ENCODE measurements at places on chromosomes 7 and 10.

GRCh38 chr10:70270952-70271351 lies 12.9 kb downstream of the NPFFR1 start:
- no peak for DNase-seq

GRCh38 chr10:60123668-60124067 lies 217.3 kb upstream of the CCDC6 start:
- DNase-seq: no peak

- no peak for DNase-seq
Observed at GRCh38 chr7:137080516-137081203, 212.2 kb downstream of the CHRM2 start.

DNA sequence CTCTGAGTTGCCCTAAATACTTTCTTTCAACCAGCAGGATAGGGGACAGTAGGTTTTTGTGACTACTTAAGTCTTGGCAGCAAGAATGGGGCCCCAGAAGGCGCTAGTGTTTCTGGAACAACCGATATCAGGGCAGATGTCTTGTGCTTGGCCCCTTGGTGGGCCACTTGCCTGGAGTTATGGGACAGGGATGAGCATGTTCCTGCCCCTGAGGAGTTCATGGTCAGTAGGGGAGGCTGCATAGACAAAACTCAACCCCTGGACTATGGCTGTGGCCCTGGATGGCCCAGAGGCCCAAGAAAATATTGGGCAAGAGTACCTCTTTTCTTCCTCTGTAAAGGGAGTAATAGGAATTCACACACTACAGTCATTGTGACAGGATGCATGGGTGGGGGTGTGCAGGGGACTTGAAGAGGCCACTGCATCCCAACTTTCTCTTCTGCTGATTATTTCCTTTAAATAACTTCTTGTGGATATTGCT lies 57.7 kb upstream of the IGFBP3 start:
- DNase-seq: no peak

GRCh38 chr7:45174328-45174610 lies 16.7 kb downstream of the RAMP3 start:
- no peak for DNase-seq

GRCh38 chr10:7383442-7383841 lies 27.4 kb downstream of the SFMBT2 start:
- no peak for DNase-seq

GRCh38 chr10:85615556-85615955 lies 751.0 kb downstream of the GRID1 start:
- DNase-seq: no peak

DNA sequence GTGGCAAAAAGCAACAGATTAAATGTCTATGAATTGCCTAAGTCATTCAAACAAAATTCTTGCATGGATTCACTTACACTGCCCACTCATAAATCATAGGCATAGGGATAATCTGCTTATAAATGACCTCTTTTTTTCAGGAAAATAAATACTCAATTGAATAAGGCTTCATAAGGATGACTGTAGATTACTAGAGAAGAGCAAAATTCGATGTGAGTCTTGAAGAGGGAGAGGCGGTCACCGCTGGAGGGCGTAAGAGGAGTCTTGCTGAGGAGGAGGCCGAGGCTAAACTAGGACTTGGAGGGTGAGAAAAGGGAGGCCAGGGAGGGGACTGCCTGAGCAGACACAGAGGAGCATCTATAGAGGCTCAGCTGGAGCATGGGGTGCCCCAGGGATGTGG lies 135.4 kb upstream of the RSU1 start:
- no peak for DNase-seq

GRCh38 chr10:124288928-124289850 lies 129.5 kb downstream of the OAT start:
- no peak for DNase-seq

GRCh38 chr10:1454428-1454827 lies 282.9 kb downstream of the ADARB2 start:
- DNase-seq: peak; percentile 72

DNA sequence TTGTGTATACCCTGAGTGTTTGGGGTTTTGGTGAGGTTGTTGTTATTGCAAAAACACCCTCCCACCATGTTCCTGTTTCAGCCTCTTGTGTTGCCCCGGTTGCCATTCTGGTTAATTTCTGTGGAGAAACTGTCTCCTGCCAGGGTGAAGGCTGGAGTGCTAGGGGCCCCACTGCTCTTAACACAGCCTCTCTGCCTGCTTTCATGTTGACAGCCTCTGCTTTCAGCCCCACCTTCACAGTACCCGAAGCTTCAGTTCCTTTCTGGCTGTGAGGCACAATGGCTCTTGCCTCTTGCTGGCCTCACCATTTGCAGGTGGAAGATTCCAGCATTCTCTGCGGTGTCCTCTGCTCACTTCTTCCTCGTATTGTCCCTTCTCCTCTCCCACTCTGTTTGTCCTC lies 19.2 kb downstream of the SLC18A2 start:
- DNase-seq: no peak

- no peak for DNase-seq
Observed at GRCh38 chr7:91187061-91187460, 77.2 kb upstream of the FZD1 start.

DNA sequence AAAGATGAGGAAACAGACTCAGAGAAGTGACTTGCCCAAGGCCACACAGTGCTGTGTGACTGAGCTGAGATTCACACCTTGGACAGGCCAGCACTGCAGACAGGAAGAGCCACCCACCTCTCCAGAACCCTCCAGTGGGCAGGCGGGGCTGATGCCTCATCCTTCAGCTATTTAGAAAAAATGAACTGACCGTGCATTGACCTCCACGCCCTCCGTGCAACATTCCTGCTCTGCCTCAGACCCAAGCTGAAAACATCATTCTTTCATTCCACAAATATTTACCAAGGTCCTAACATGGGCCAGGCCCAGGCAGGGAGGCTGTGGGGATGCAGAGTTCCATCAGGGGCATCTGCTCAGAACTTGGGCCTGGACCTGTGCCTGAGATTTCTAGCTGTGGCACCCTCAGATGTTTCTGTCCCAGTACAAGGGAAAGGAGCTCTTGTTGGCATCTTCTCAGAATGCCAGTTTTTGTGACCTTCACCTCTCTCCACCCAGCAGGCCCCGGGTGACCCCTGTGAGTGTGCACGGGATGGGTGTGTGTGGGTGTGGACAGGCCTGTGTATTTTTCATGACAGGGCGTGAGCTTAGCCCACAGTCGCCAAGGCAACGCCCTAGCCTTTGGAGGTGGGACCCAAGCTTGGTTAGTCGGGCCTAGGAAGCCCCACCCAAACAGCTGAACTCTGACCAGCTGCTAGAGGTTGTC lies 6.5 kb downstream of the VSIR start:
- DNase-seq: peak; percentile 16

DNA sequence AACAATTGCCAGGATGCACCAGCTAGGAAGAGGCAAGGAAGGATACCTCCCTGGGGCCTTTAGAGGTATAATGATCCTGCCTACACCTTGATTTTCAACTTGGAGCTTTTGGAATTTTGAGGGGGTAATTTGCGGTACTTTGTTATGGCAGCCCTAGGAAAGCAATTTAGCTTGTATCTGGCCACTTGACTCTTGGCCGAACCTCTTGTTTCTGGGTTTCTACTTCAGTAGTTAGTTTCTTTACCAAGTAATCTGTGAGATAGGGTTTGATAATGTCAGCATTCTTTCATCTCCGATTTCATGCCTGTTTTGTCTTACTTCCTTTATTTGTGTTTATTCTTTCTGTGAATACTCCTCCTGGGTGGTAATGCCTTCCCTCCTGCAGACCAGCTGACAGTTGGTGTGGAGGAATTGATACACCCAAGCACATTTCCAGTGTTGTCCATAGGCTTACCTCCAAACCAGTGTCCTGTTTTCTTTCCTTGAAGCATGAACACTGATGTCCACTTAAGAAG lies 163.7 kb downstream of the SND1 start:
- no peak for DNase-seq

DNA sequence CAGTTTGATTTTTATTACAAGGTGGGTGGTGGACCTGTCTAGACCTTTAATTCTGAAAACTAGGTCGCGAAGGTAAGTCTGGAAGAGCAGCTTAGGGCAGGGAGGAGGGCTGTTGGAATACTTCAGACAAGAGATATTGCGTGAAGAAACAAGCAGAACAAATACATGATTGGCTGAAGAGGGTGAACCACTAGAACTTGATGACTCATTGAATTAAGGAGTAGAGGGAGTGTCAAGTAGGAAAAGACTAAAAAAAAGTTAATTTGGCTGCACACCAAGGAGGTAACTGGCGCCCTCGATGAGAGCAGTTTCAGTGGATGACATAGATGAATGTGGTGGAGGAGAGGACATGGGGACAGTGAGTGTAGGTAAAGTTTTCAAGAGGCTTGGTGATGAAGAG lies 41.3 kb downstream of the WNT2 start:
- DNase-seq: no peak

- DNase-seq: no peak
Observed at GRCh38 chr7:128076196-128076795, 45.1 kb upstream of the LRRC4 start.

DNA sequence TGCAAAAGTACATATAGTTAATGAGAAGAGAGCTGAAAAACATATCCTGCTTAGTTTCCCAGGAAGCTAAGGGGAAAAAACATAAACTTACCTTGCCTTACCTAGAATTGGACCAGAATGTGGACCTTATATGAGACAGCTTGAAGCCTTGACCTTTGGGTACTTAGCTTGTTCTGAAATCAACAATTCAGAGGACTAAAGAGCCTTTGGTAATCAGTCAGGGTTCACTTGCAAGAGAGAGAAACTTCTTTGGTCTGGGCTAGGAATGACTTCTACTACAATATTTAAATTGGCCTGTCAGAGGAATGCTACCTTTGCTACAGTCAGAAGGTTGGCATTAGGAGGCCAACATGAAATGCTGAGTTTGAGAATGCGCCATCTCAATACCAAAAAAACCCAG lies 24.9 kb downstream of the SAMD8 start:
- no peak for DNase-seq

GRCh38 chr10:75922435-75922834 lies 491.0 kb downstream of the LRMDA start:
- DNase-seq: no peak

DNA sequence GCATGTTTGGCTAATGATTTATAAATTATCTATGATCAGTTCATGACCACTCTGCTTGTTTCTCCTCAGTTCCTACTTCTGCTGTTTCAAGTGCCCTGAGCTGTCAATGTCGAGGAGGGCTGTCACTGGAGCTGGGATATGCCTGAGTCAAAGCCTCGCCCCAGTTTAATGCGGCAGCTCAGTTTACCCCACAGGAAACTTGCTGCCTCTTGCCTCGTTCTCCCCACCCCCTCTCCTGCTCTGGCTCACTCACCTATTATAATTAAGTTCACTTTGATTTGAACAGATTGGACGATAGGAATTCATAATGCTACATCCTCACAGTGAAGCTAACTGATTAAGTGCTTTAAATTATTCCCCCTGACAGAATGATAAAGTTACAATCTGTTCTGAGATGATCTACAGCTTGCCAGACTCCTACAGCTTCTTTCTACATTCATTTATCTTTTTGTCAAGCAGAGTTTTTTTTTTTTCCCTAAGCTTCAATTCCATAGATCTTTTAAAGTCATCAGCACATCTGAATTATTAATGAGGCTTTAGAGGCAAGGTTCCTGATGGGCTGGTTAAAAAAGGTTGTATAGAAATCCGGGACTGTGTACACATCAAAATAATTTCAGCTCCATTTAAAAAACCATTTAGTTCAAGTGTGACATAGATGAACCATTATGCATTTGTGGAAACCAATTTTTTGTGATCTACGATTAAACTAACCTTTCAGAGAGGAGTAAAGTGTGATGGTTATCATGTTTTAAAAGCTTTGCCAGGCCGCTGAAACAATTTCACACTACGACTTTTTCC lies 758.3 kb downstream of the KCNMA1 start:
- DNase-seq: no peak

GRCh38 chr10:7192831-7193361 lies 217.9 kb downstream of the SFMBT2 start:
- no peak for DNase-seq

GRCh38 chr7:86933295-86933845 lies 126.1 kb downstream of the ELAPOR2 start:
- DNase-seq: no peak

DNA sequence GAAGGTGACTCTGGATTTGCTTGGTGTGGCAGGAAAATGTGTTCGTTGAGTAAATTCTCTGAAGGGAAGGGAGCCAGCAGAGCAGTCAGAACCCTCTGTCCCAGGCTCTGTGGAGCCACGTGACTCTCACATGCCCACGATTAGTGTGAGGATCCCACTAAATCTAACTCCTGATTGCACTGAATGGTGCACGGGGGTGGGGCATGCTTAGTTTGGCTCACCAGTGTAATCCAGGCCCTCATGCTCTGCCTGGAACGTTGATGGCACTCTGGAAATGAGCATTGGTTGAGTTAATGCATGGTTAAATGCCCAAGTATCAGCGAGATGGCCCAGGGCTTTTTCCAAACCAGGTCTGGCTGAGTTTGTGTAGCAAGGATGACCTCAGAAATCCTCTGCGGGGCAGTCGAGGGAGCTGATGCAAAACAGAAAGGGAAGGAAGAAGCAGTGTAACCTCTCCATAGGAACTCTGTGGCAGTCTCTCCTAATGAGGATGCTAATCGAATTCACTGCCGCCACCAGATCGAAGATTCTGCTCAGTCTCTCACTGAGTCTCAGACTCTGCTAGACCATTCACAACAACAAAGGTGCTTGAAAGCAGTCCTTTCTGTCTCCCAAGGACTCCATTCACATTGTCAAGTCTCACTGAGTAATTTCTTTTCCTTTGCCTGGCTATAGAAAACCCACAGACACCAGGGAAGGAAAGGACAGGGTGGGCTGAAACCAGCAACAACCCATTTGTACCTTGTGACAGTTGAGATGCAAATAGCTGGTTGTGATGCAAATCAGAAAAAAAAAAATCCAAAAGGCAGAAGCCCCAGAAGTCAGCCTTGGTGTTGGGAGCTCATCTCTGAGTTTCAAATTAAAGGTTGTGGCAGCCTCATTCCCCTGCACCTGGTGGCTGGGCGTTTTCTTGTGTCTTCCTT lies 98.1 kb downstream of the C10orf105 start:
- DNase-seq: peak; percentile 64

DNA sequence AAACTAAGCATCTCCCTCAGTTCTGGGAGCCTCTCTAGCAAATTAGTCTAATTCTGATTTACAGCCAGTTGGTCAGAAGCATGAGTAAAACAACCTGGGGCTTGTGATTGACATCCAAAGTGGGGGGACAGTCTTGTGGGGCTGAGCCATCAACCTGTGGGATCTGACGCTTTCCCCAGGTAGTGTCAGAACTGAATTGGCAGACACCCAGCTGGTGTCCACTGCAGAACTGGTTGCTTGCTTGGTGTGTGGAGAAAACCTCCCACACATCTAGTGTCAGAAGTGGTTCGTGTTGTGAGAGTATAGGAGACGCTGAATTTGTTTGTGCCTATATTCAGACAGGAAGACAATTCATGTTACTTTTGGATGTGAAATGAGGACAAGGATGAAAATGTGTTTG lies 92.2 kb upstream of the PDCD4 start:
- no peak for DNase-seq
